Activated CD4-positive, alpha-beta T cell treated with anti-CD3 and anti-CD28 coated beads for 4 hours (primary cell): ENCODE measurements at places on chromosomes 5 and 9.

DNA sequence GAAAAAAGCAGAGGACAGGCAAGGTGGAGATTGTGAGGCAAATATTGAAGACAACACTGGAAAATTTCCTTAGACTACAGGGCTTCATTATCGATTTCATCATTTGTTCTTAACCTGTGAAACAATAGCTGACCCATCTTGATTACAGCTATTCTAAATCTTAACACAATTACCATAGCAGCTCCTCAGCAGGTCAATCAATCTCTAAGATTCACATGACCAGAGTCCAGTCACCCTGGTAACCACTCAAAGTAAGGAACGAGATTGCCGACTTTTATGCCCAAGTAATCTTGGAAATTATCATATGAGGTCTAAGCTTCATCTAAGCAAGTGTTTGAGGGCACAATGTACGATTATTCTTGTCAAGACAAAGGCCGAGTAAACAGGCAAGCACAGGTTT is 93.8 kb downstream of the TTC39B start:
- DNase-seq, result no peak

DNA sequence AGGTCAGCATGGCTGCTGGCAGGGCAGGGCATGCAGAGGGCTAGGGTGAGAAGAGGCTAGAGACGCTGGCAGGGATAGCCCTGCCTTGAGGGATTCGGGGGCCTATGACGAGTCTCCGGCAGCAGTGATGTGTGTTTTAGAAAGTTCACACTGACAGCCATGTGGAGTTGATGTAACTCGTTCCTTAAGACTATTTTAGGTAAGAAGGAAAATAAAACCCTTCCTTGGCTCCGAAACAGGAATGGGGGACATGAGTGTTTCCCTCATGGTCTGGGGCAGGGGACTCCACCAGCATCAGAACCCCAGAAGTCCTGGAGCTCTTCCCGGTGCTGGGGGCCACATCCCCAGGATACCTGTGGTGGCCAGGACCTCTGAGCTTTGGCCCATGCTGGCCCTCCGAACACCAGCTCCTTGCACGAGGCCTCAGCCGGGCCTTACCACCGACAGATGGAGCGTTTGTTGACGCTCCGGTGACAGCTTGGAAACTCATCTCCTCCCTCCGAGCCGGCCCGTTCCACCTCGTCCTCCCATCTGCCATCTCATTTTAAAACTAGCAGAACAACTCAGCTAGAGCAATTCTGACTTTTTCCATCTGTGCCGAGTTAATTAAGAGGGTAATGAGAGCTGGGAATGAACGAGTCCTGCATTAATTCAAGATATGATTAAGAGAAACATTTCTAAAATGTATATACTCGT is 337.7 kb downstream of the CDK5RAP2 start:
- no peak for DNase-seq

DNA sequence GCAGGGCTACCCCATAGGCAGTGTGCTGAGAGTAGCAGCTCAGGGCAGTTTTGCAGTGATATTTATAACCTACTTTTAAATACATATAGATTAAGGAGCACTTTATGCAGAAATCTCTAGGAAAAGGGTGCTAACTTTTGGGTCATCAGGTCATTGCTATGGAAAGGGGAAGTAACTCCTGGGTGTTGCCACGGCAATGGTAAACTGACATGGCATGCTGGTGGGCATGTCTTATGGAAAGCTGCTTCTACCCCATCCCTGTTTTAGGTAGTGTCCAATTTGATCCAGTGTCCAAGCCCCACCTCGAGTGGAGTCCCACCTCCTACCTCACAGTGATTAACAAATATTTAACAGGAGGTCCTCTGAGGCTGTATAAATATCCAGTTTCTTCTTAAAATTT is 56.8 kb upstream of the XPA start:
- DNase-seq, result no peak

DNA sequence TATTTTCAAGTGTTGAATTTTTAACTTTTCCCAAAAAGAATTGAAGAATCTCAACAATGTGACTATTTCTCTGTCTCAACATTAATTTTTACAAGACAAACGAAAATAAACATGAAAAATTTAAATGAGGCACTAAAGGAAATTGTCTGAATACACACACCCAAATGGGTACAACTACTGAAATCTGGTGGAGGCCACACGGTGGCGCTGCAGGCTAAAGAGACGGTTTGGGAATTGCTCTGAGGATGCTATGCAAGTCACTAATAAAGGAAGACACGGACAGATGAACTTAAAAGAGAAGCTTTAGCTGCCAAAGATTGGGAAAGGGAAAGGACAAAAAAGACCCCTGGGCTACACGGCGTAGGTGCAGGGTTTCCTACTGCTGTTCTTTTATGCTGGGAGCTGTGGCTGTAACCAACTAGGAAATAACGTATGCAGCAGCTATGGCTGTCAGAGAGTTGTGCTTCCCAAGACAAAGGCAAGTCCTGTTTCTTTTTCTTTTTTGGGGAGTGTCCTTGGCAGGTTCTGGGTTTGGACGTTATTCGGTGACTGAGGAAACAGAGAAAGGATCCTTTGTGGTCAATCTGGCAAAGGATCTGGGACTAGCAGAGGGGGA is at the start of gene PCDHB10:
Gene PCDHB10, plus strand, starts transcription at position 244 of the 616 bp plus-strand sequence. Its CDS starts 200 bp downstream, at position 444.
- no peak for DNase-seq

DNA sequence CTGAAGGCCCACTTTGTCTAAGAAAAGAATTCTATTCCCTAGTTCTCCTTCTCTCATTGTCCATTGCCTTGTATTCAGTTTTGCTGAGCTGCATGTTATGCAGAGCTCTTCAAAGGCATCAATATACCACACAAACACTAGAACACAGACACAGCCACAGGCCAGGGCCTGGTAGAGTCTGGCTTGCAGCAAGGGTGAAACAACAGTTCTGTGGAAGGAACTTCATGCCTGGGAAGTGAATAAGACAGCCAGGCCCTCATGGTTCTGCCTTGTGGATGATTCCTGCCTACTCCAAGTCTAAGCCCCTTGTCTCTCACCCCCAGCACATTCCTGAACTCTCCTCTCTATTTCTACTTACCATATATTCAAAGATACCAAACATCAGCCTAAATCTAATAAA is 30.8 kb downstream of the KLHL3 start:
- no peak for DNase-seq
